ENCODE measurements at places on chromosomes 7 and 10. TPM values are rescaled to one million over a fixed set of nuclear protein-coding genes. Genes with fewer than 3 reads are reported as not detected.

DGKI gene
- 10.0 TPM for total RNA-seq

KDM7A gene
- 3.6 TPM for total RNA-seq

CCNJ gene
- total RNA-seq = 11.6 TPM

ADAM12 gene
- total RNA-seq = 30.4 TPM

RAB18 gene
- 32.6 TPM for total RNA-seq

NKX2-3 gene
- not detected for total RNA-seq

OR2A5 gene
- not detected for total RNA-seq

SPAM1 gene
- not detected for total RNA-seq

CPN1 gene
- total RNA-seq = not detected

GPR85 gene
- 1.0 TPM for total RNA-seq

HOXA7 gene
- 0.44 TPM for total RNA-seq

TFPI2 gene
- 1,118 TPM for total RNA-seq

MINPP1 gene
- 53.0 TPM for total RNA-seq

OR13A1 gene
- under 0.01 TPM for total RNA-seq

AKR1C4 gene
- not detected for total RNA-seq

METTL27 gene
- 2.4 TPM for total RNA-seq

SDHAF3 gene
- 2.2 TPM for total RNA-seq

PCBD1 gene
- total RNA-seq = 30.2 TPM

SFRP4 gene
- total RNA-seq = 0.14 TPM

CCL26 gene
- total RNA-seq = not detected

MYO3A gene
- total RNA-seq = not detected

PNLIPRP2 gene
- not detected for total RNA-seq

All from placental pericyte (primary cell).